ENCODE measurements at places on chromosomes 6 and 20.

GRCh38 chr20:58585753-58586540 is 65.1 kb upstream of the STX16 start:
- DNase-seq = no peak

DNA sequence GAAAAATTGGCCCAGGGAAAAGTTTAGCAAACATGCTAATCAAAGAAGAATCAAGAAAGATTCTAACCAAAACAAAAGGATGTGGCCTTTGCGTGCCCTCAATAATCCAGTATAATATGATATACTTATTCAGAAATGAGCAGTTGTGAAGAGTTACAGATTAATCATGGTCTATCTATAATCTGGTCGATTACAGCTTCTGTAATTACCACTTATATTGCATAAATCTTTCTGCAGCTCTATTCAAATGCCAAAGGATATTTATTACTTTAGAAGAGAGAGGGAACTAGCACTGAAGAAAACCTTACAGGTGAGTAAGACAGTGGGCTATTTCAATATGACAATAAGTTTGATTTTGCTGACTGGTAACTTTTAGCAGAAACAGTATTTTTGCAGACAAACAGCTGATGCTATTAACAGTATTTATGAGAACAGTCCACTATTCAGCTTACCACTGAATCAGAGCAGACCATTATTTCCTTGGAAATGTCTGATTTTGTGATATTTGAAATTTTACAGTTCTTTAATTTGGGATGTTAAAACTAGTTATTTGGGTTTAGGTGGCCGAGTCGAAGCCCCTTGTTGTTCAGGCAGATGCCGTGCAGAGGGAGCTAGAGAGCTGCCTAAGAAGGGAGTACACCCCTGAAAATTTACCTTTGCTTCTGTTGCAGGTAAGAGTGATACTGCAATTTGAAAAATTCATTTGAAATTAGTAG is 92.2 kb downstream of the CEP57L1 start:
- DNase-seq = no peak

DNA sequence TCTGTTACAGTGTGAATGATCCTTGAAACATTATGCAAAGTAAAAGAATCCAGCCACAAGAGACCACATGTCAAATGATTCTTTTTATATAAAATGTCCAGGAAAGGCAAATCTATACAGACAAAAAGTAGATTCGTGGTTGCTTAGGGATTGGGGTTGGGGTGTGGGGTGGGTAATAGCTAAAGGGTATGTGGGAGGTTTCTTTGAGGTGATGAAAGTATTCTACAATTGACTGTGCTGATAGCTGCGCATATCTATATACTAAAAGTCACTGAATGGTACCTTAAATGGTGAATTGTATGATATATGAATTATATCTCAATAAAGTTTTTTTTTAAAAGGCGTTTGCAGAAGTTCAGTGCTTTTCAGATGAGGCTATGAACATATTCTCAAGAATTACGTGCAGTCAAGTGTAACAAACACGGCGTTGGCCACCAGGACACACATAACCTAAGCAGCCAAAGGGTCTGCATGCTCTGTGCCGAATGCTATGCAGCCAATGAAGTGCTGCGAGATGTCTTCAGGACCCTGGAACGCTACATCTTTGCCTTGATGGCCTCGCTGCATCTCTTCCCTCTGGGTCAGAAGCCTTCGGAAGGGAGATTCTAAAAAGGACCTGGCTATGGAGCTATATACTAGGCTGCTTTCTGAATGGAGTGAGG is 96.9 kb downstream of the SCML4 start:
- DNase-seq = no peak

DNA sequence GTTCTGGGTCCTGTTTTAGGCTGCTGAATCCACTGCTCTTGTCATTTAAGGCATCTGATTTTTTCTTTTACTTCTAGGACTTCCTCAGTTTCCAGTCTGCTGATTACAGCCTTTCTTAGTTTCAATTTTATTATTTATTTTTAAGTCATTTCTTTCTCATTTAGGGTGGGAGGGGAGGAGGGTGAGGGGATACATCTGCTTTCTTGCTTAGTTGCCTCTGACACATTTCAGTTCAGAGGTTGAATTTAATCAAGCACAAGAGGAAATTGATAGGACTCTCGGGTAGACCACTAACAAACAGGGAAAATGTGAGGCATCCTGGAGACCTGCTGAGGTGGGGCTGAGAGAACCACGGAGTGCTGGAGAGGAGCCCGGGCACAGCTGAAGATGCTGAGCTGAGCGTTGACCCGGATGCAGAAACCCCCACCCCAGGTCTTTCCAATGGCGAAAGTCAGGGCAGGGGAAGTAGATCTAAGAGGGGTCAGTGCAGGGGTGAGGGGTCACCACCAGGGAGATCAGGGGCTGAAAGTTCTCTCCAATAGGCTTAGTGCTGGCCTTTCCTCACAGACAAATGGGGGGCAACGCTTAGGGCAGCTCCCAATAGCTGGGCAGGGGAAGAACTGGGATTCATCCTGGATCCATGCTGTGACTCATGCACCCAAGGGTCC is 7.6 kb upstream of the TREML2 start:
- DNase-seq = no peak

- DNase-seq = no peak
Observed at GRCh38 chr6:6614096-6614982, 25.8 kb downstream of the LY86 start.

- DNase-seq = no peak
Observed at GRCh38 chr20:25278636-25279361, 30.9 kb downstream of the PYGB start.

DNA sequence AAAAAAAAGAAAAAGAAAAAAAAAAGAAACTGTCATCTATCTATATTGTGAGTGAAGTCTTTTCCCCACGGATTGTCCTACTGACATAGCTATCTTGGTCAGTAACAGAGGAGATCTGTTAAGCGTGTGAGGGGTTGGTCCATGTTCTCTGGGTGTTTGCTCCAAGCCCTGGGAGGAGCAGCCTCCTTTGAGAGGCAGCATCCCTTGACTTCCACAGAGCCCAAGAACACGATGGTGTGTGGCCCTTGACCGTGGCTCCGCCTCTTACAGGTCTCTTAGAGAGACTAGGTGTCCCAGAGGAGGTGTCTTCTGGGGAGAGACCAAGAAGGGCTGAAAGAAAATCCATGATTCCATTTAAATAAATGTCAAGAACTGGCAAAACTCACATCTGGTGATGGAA is 60.1 kb upstream of the GTSF1L start:
- no peak for DNase-seq

GRCh38 chr6:3997177-3997770 is 81.7 kb downstream of the FAM217A start:
- no peak for DNase-seq

DNA sequence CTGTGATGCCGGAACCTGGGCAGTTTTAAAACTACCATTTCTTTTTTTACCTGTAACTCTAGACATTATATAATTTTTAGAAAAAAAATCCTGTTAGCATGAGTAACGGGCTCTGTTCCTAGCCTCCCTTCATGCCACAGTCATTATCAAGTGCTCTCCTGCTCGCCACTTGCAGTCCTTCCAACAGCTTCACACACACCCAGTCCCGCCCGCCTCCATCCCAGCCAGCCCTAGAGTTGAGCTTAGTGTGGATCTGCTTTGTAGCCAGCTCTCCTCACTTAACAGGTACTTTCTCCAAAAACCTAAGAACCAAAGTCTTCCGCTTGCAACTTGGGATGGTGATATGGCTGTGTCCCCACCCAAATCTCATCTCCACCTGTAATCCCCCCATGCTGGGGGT is 51.5 kb downstream of the EZR start:
- no peak for DNase-seq

DNA sequence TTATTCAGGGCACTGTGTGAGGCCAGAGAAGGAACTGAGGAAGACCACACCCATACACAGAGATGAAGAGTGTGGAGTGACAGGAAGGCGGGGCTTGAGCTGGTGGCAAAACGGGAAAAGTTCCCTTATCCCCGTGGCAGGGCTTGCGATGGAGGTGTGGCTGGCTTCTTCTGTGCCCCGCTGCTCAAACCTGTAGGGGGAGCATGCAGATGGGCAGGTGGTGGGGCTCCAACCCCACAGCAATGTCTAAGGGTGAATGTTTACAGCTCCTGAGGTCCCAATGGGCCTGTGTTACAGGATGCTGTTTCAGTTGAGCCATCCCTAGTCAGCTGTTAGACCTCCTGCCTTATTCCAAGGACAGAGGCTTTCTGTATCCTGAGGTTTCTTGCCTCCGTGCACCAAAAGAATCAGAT is 105.9 kb downstream of the LY86 start:
- DNase-seq = no peak

DNA sequence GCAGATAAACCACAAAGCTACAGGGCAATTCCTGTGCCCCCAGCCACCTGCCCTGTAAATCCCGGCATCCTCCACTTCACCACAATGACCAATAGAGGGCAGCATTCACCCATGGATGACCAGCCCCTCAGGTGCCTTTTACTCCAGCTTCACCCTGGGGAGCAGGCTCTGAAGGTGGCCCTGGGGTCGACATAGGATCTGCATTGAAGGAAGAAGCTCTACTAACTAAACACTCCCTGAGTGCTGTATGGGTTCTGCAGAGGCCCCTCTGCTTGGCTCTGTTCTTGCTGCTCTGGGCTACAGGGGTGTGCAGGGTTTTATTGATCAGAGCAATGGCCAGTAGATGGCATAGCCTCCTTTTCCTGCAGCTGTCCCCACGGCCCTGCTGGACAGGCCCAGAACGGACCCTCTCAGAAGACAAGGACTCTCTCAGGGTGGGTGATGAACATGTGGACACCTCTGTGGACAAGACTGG is 20.3 kb downstream of the CST4 start:
- DNase-seq = no peak

DNA sequence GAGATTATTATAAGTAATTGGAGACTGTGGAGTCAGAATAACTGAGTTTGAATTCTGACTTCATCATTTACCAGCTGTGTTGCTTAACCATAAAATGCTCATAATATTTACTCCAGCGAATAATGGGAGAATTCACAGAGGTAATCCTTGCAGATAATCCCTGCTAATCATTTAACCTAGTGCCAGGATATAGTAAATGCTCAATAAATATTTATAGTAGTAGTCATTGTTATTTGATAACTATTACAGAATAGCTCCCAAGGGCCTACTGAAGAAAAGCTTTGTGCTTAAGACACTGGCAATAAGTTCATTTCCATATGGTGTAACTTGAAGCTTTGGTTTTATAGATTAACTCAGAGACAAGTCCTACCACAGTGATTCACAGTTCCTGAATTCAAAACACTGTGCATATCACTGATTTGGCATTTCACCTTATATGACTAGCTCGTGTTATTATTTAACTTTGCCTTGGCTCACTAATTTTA is 208.8 kb upstream of the PLCB4 start:
- DNase-seq = no peak

DNA sequence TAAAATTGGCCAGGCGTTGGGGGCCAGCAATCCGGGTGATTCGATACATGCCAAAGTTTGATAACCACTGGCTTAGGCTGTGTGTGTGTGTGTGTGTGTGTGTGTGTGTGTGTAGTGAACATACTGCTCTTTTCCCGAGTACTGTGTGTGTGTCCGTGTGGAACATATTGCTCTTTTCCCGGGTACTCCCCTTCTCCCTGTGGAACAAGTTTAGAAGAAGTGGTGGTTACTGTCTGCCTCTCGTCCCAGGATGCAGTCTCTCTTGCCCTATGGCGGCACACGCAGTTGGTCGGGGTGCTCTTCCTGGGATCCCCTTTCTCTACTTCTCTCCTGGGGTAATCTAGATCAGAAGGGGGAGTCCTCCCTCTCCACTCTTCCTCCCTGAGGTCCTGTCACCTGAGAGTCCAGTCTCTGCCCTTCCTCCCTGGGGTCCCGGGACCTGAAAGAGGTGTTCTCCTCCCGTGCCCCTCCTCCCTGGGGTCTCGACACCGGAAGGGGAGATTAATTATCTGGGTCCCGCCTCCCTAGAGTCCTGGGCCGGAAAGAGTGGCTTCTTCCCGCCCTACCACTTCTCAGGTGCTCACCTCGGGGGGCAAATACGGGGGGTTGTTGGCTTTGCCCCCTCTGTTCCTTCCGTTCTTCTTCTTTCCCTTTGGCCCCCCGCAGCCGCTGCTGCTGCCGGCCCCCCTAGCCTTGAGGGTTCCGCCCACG is 516 bp downstream of the GTPBP2 start:
- no peak for DNase-seq

DNA sequence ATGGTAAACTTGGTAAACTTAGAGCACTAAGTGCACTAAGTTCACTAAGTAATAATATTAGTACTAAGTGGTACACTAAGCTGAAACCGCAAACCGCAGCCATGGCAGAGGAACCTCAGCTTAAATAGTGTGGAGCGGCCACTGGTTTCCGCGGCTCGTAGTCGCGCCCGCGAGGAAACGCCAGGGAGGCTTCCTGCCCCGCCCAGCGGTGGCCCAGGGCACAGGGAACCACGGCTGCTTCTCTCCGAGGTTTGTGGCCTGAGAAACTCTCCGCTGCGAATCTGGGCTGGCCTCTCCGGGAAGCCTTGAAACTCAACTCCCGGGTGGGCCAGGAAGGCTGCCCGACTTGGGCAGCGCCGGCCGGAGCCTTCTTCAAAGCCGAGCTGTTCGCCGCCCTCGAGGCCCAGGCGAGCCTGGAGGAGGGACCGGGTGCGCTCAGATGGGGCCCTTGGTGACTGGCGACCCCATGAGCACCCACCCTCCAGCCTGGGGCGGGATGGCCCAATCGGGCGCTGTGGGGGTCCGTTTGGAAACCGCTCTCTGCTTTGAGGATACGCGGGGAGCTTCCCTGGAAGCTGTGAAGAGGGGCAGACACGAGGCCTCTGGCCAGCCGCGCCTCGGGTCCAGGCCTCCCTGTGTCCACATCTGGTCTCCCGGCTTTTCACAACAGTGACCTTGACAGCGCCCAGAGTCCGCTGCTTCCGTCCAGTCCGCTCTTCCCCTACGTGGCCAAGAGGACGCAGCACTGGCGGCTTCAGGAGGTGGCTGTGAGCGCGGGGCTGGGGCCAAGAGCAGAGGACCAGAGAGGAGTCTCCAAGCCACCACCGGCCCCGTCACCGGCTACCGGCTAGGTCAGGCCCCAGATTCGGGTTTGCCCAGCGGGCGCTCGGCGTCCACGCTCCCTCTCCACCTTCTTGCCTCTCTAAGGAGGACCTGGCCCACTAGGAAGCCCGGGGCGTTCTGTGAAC is 25.4 kb upstream of the HLA-E start:
- no peak for DNase-seq

DNA sequence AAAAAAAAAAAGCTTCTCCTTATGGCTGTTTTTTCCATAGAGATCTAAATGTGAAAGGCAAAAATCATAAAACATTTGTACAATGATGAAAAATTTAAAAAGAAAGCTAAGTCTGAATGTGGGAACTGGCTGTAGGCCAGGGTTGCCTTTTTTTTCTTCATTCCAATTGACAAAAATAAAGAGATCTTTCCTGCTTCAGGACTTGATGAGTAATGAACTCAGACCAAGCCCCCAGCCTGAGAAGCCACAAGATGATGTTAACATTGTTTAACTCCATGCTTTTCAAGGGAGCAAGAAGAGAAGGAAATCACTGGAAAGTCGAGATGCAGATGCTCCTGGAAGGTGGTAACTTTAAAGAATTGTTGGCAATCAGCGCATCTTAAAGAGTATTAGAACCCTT is 41.4 kb downstream of the TRMT6 start:
- DNase-seq = no peak

DNA sequence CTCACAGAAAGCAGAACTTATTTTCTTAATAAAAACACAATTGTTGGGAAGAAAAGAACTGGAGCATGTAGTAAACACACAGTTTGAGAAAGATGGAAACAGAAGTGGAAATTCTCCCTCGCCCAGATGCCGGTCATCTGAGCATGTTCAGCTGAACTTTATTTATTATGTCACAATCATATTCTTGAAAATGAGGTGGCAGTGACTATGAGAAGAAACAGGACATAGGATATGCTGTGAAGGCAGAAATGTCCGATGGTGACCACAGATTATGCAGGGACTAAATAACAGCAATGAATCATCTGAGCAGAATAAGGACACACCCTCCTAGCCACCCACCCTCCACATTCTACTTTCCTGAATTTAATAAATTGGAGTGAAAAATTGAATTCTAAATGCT is 425.3 kb upstream of the NOX3 start:
- no peak for DNase-seq

All from SIG-M5 (cell line).